NCI-H460 (cell line): ENCODE measurements at places on chromosomes 4 and X.

DNA sequence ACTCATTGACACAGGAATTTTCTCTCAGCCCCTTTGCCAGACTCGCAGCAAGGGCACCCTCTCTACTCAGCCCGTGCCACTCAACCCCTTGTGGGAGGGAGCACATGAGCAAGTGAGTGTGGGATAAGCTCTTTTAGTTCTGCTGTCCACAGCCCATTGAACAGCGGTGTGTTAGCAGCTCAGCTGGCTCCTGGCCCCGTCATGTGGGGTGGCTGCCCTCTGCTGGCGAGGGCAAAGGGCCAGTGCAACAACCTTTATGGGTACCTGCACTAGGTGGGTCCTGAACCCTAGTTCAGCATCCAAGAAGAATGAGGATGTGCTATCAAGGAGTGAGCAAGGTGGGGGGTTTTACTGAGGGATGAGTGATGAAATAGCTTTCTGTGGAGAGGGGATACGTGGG, 85.0 kb upstream of the ZNF81 start:
- peak; percentile 16 for DNase-seq

DNA sequence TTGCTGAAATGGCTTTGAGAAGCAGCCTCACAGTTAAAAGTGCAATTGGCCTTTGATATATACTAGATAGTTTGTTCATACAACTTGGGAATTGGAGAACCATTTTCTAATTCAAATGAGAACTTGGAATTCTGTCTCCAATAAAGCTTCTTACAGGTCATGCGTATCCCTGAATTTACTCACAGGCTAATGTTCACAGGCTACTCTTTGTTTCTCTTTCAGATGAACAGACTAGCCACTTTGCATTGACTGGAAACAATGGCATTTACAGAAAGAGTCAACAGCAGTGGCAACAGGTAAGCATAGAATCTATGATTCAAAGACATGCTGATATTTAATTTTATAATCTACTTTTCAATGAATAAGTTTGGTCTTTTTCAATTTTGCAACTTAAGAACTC, 13.5 kb downstream of the AFF1 start:
- DNase-seq = no peak

DNA sequence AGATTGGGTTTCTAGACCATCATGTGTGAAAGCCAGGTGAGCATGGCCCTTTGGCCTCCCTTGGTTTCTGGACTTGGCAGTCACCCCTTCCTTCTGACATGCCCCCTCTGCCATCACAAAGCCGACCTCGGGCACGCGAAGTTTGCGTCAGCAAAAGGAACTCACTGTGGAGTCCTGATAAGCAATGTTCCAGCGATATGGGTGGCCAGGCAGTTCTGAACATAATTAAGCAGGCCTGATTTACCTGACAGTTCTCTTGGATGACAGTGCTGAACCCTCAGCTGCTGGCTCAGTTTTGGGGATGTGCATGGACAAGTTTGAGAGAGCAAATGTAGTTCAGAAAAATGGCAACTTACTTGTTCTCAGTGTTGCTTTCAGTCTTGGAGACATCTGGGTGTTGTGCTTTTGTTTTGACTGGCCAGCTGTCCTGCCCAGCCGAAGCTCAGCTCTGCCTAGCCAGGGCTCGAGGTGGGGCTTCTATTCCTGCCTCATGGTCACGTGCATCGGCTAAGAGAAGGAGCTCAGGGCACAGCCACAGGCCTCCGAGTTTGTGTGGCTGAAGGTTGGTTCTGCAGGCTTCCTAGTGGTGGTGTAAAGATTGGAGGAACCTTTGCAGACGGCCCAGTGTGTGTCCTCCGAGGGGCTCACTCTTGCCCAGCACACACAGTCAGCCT, 78.3 kb downstream of the CLDN34 start:
- no peak for DNase-seq

- no peak for DNase-seq
Observed at GRCh38 chr4:44725166-44725565, 1.2 kb downstream of the GNPDA2 start.

GRCh38 chr4:80694171-80694570, 336.3 kb upstream of the BMP3 start:
- DNase-seq = no peak

GRCh38 chr4:119750771-119751170, 122.2 kb upstream of the PDE5A start:
- no peak for DNase-seq

GRCh38 chr4:98663226-98664006, 5.0 kb upstream of the TSPAN5 start:
- no peak for DNase-seq

- no peak for DNase-seq
Observed at GRCh38 chr4:67460574-67460973, 84.7 kb downstream of the CENPC start.

GRCh38 chr4:174702979-174703478, 126.0 kb downstream of the GLRA3 start:
- DNase-seq = no peak

DNA sequence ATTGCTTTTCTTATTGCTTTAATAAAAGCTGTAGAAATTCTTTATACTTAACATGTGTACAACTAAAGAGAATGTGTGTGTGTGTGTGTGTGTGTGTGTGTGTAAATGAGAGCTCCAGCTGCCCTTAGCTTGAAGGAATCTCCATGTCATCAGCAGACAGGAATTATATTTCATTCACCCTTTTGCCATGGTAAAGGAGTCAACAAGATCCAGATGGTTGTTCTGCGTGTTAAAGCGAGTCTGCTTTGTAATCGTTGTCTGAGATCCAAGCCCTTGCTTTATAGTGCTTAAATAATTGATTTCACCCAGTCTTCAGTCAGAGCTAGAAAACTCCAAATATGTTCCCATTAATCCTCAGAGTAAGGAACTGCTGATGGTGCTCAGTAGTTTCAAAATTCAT, 285.5 kb downstream of the PDGFC start:
- DNase-seq = no peak

GRCh38 chr4:123564758-123565346, 168.3 kb downstream of the SPRY1 start:
- peak; percentile 67 for DNase-seq

- no peak for DNase-seq
Observed at GRCh38 chr4:177116161-177116560, 193.5 kb upstream of the NEIL3 start.

DNA sequence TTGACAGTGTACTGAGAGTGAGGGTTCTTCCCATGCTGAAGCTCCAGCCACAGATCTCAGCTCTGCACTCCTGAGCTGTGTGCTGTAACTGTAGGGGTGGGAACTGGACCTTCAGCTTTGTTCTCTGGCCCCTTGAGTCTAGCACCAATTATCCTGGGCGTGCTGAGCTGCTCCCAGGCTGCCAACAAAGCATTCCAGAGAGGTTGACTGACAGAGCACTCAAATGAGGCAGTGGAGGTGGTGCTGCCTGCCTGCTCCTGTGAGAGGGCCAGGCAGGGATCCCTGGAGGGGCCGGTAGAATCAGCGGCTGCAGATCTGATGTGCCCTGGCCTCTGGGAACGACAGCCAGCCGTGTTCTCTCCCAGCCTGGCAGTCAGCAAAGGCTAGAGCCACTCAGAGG, 375.7 kb upstream of the AADAT start:
- DNase-seq = no peak

DNA sequence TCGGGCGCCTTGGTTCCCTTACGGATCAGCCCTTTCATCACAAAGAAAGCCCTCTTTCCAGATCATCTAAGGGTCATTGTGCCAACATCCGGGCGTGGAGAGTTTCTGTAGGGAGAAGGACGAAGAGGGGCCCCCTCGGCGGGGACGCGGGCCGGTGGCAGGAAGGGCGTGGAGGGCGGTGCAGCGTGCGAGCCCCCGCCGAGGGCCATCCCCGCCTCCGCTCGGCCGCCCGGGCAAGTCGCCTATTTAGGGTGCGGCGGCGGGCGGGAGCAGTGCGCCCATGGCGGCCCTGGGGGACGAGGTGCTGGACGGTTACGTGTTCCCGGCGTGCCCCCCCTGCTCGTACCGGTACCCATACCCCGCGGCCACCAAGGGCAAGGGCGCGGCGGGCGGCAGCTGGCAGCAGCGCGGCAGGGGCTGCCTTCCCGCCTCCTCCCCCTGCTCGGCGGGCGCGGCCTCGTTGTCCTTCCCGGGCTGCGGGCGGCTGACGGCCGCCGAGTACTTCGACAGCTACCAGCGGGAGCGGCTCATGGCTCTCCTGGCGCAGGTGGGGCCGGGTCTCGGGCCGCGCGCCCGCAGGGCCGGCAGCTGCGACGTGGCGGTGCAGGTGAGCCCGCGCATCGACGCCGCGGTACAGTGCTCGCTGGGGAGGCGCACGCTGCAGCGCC, at the start of gene ZAR1:
TSS of gene ZAR1 (plus strand) at position 241 of the 668 bp plus-strand sequence. CDS start at position 281, 40 bp downstream.
- DNase-seq = no peak
